ENCODE measurements at places on chromosomes 4 and X.
A peak's percentile ranks its signal among the peaks of the same experiment; 100 is the strongest.

DNA sequence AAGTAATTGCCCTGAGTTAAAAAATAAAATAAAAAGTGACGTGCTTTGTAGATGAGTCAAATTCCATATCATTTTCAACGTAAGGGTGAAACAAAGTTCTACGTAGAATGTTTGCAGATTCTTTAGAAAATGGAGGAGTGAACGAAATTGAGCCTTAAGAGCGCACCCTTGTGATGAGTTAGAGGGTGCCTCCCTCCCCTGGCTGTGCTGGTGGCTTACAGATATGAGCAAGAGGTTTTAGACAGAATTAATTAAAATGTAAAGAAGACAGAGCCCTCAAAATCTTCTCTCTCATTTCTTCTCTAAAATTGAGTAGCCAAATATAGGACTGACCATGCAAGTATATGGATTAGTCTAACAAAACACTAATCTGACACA is 30.2 kb upstream of the LGI2 start:
- no peak for DNase-seq

DNA sequence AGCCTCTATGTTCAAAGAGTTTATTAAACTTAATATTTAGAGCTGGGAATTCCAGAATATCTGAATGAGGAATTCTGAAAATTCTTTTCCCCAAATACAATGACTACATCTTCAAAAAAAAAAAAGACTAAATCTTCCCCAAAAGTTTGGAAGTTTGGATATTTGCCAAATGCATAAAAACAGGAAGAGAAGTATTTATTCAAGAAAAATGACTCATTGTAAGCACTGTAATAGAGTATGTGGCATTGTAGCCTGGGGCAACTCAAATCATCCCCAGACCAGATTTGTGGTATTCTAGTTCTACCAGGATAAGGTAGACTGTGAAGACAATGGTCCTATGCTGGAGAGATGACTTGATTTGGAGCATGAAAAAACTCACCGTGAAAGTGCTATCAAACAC is 78.5 kb upstream of the PDHA2 start:
- no peak for DNase-seq

DNA sequence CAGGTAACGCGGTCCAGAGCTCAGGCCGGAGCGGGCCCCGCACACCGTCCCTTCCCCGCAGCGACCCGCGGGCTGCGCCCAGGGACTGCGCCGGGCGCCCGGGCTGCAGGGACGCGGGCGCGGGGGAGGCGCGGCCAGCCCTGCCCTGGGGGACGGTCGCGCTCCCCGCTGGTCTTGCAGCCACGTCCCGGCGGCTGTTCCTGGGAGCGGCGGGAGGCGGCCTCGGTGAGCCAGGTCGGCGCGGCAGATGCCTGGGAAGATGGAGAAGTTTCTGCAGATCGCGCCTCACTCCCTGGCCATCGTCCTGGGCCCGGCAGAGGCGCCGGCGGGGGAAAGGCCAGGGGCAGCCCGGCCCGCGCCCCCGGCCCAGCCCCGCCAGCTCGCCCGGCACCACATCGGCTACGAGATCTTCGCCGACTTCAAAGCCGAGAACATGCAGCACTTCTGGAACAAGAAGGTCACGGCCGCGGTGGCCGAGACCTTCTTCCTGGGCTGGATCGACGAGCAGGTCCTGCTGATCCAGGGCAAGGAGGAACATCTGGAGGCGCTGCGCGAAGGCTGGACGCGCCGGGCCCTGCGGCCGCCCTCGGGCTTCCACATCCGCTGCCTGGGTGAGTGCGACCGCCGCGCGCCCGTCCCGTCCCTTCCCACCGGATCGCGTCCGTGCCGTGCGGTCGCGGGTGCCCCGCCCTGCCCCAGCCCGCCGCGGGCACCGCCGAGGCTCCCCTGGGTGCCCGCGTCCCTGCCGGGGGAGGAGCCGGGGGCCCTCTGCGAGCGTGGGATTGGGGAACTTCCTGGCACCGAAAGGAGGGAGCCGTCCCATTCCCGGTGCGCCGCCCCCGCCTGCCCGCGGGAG is 107.4 kb upstream of the STOX2 start:
- DNase-seq = no peak

GRCh38 chrX:48806081-48806480 is 4.2 kb downstream of the HDAC6 start:
- no peak for DNase-seq

DNA sequence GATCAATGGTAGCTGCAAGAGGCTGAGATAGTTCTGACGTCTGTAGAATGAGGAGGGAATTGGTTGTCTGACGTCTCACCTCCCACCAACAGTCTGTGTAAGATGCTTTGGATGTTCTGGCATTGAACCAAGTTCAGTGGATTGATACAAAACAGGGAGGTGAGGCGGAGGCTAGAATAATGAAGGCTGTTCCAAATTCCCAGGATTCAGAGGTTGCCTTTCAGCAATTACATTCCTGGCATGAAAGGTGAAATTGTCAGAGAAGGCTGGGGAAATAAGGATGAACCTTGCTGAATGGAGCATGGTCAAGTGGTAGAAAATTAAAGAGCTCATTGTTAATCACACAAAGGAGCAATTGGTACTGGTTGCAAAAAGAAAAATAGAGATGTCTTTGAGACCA is 241.6 kb downstream of the FBXW7 start:
- no peak for DNase-seq

DNA sequence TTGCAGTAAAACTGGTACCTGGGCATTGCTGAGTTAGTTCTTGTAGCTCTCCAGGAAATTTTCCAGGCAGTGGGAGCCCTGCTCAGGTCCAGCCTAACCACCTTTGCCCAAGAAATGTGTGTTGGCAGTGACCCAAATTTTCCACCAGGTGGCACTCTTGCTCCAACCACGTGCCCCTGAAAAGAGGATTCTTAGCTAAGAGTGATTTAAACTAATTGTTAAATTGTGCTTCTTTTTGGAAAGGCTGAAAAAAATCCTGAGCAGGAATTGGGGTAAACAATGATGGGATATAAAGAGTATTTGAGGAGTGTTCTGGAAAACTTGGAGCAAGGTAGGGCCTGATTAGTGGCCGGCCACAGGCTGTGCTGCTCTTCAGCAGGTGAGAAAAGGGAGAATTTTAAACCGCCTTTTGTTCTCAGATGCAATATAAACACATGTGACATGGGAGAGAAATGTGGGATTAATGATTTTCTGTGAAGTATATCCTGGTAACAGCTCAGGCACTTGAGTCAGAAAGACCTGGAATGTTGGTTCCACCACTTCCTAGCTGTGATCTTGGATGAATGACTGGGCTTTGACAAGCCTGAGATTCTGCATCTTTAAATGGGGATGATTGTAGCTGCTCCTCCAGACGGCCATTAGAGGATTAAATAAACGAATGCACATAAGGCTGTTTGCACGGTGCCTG is 219.6 kb downstream of the PTTG2 start:
- peak; percentile 69 for DNase-seq

- DNase-seq = no peak
Measured at GRCh38 chrX:41561045-41561444, 113.9 kb downstream of the NYX start.

All from stimulated activated CD8-positive, alpha-beta memory T cell treated with anti-CD3 and anti-CD28 coated beads, Interleukin-4, amount 100 ng/mL, for 4 hours (primary cell).